MG63 (cell line): ENCODE measurements at places on chromosomes 12 and 14. TPM values are rescaled to one million over a fixed set of nuclear protein-coding genes. Genes with fewer than 3 reads are reported as not detected.
A peak's percentile ranks its signal among the peaks of the same experiment; 100 is the strongest.

The TTC9 gene
- total RNA-seq = not detected in 2 replicates

The OVCH1 gene
- not detected in 2 replicates for total RNA-seq

The BTG1 gene
- 1.2 and 2.0 TPM in 2 replicates for total RNA-seq

The HAL gene
- total RNA-seq = not detected in 2 replicates

The PRB2 gene
- total RNA-seq = not detected in 2 replicates

The MYF6 gene
- 0.07 TPM in 1 of 2 replicates, not detected in the other for total RNA-seq

The SLCO1C1 gene
- total RNA-seq = not detected in 2 replicates

The OR4E2 gene
- not detected in 2 replicates for total RNA-seq

The TMPRSS12 gene
- not detected in 2 replicates for total RNA-seq

- DNase-seq = no peak
Measured at GRCh38 chr14:53044486-53044885, 93.6 kb upstream of the FERMT2 start.

- DNase-seq = no peak
Measured at GRCh38 chr12:29744365-29744764, 39.4 kb downstream of the TMTC1 start.

GRCh38 chr14:72673179-72673578, 220.7 kb downstream of the DPF3 start:
- no peak for DNase-seq

DNA sequence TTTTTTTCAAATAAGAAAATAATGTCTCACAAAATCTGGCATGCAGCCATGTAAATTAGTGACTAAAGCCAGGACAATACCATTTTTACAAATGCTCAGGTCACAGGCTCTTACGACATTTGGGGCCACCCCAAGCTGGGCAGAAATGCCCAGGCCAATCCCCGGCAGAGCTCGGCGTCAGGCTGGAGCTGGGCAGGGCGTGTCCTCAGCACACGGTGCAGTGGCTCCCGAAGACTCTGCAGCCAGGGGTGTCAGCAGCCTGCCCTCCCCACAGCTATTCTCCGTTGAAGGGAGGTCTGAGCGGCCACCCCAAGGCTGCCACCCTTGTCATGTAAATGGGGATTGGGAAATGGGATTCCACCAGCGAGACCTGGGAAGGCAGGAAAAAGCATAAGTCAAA, 158.6 kb downstream of the DICER1 start:
- no peak for DNase-seq

DNA sequence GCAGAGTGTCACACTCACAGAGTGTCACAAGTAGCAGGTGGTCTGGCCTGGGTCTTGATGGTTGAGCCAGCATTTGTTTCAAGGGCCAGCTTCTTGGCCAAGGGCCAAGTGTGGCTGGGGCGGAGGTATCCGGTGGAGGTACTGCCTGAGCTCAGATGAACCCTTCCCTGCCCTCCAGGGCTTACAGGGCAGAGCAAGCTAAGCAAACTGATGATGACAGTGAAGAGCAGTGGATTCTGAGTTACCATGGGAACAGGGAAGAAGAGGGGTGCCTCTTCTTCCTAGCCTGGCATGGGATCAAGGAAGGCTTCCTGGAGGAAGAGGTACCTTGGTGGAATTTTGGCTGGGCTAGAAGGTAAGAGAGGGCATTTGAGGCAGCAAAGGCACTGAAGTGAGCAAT, 35.7 kb downstream of the MVK start:
- DNase-seq = no peak

- no peak for DNase-seq
Measured at GRCh38 chr14:35045798-35046047, 349 bp upstream of the FAM177A1 start.

DNA sequence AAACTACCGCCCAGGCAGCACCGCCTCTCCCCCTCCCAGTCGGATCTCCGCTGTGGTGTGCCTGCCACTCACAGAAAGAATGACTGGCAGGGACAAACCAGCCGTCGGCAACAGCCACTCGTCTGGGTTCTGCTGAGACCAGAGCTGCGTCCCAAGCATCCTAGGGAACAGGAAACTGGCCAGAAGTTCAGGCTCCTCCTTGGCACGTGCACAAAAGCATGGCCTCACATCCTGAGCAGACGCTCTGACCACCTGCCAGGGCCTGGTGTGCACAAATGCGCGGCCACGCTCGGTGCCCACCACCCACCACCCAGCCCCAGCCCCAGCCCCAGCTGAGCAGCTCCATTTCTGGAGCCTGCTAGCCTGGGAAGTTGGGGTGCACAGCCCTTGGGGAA, 214.8 kb downstream of the DPF3 start:
- no peak for DNase-seq

DNA sequence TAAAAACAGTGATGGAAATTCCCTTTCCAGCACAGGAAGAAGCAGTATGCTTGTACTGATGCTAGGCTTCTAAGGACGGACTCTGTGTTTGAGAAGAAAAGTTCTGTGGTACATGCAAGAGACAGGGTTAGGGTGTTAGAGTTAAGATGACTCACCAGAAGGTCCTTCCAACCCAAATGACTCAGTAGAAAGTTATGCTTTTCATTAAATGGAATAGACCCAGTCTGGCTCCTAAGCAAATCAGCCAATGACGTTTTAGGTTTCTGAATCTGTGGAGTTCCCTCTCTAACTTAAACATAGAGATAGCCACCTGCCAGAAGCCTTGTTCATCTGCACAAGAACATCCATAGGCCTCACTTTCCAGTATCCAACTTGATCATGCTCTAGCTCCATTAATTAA, 5.7 kb downstream of the PTHLH start:
- DNase-seq = peak; percentile 26

GRCh38 chr14:24928386-24928900, 121.5 kb downstream of the STXBP6 start:
- DNase-seq = no peak

GRCh38 chr12:46473634-46474329, 101.2 kb upstream of the SLC38A2 start:
- DNase-seq = peak; percentile 93

DNA sequence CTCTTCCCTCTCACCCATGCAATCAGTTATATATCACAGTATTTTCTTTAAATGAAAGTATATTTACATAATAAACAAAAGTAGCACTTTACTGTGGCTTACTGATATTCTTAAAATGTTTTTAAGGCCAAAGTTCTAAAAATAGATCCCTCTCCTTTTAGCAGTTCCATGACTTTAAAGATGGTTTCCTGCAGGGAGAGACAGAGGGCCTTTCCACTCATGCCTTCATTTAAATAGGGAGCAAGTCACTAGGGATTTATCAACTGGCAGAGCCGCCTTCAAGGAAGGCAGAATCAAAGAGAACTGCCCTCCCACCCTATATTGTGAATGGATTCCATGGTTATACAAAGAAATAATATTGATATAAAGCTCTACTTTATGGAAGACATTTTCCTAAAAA, 55.5 kb downstream of the DUSP16 start:
- no peak for DNase-seq

DNA sequence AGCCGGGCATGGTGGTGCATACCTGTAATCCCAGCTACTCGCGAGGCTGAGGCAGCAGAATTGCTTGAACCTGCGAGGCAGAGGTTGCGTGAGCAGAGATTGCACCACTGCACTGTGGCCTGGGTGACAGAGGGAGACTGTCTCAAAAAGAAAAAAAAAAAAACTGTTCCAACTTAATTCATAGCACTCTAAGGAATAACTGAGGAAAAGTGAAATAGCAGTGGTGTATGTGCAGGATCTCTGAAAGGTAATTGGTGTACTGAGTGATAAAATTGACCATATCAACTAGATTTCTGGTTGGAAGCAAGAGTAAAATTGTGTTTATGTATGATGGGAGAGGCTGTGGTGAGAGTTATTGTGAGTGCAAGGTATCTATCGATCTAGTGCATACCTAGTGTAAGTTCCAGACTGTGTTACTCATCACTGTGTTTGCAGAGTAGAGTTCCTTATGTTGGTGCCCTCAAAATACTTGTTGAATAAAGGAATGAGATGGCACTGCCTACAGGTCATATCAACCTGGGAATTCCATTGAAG, 6.3 kb downstream of the CAND1 start:
- DNase-seq = no peak

- no peak for DNase-seq
Measured at GRCh38 chr14:60225265-60225664, 23.8 kb upstream of the PPM1A start.

- DNase-seq = no peak
Measured at GRCh38 chr12:2035431-2036055, 17.2 kb upstream of the CACNA1C start.

DNA sequence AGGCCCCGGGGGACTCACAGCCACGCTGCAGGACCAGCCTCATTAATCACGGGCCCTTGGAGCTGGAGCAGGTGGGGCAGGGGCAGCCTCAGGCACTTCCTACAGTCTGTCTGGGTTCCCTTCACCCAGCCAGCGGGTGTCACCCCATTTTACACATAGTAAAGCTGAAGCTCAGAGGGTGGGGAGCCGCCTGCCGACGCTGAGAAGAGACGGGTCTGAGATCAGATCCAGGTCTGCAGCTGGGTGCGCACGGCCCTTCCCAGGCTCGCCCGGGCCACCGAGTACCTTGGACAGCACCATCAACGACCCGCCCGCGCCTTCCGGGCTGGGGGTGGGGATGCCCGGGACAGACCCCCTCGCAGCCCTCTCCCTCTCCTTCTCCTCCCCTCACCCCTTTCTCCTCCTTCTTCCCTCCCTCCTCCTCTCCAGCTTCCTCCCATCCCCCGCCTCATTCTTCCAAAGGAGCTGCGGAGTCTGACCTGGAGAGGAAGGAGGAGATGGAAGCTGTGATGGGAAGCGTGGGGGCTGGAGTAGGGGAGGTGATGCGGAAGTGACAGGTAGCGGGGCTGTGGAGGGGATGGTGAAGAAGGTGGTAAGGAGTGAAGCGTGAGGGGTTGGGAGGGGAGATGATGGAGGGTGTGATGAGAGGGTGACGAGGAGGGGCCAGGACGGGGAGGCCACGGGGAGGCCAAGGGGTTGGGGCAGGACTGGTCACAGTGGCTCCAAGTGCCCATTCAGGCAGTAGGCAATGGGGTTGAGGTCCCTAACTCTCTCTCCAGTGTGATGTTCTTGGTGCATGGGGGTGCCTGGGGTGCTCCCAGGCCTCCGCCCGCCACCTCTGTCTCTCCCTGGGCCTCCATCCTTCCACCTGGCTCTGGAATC, 8.8 kb downstream of the DTX1 start:
- peak; percentile 6 for DNase-seq

DNA sequence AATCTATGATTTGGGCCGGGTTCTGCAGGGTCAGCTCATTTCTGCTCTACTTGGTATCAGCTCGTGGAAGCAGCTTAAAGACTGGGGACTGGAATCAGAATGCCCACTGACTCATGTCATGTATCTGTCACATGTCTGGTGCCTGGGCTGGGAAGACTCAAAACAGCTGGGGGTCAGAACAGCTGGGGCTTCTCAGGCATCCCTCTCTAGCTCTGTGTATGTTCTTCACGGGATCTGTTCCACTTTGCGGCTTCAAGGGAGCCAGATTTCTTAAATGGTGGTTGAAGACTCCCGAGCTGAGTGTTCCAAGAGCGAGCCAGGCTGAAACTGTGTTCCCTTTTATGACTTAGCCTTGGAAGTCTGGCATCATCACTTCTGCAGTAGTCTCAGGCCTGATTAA, 11.9 kb downstream of the AEBP2 start:
- no peak for DNase-seq

- DNase-seq = no peak
Measured at GRCh38 chr12:27794818-27795584, 15.0 kb upstream of the MANSC4 start.
